ENCODE measurements at places on chromosomes 12 and 14.

GRCh38 chr12:21265932-21266331, 68.8 kb downstream of the SLCO1A2 start:
- DNase-seq = no peak

DNA sequence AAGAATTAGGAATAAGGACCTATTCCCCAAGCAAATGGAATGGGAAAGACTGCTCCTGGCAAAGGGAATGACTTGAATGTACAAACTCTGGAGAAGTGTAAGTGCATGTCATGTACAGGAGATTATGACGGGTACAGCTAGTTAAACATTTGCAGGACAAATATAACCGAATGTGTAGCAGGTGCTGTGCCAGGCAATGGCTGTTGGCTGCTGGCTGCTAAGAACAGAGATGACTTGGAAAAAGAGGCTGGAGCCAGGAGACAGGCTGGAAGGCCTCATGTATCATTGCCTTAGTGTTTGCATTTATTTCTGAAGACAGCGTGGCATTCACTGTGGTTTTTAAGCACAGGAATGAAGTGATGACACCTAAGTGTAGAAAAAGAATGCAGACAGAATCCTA, 136.8 kb downstream of the TTC8 start:
- no peak for DNase-seq

DNA sequence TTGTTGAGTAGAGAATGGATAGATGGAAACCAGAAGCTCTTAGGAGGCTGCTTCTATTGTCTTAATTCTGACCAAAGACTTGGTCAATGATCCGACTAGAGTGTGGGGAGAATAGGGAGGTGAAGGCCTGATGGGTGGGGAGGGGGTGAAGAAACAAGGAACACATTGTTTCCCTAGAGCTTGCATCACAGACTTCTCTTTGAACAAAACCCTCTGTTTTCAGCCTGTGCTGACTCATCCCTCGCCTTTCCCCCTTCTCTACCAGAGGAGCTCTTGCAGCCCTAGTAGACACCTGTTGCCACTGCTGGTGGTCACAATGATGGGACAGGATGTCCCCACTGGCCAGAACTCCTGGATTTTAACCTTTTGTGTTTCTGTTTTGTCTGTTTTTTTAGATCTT, 46.8 kb upstream of the CISTR start:
- DNase-seq = no peak

DNA sequence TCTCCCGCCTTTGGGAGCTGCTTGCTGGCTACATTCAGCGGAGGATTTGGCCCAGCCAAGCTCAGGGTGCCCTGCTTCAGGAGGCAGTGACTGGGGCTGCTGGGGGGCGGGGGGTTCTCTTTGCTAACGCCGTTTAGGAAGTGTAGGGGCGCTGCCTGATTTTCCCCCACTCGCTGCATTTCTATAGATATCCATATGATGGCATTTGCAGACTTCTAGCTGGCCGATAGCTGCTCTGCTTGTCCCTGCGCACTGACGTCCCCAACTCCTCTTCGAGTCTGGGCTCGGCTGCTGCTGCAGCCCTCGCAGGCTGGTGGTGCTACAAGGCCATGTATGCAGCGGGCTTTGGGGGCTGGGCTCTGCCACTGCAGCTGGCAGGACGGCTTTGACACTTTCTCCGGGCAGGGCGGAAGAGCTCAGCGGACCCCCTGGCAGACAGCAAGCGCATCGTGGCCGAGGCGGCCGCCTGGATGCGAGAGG, 3.1 kb downstream of the LRFN5 start:
- peak; percentile 76 for DNase-seq

- DNase-seq = no peak
Observed at GRCh38 chr12:70724444-70724843, 87.2 kb upstream of the PTPRB start.

- no peak for DNase-seq
Observed at GRCh38 chr14:64191756-64192155, 102.4 kb downstream of the ESR2 start.

Measured in adrenal gland (tissue), 19 donors.